Thoracic aorta (tissue), 2 donors: ENCODE measurements at places on chromosomes 13 and 19.
A peak's percentile ranks its signal among the peaks of the same experiment; 100 is the strongest.

DNA sequence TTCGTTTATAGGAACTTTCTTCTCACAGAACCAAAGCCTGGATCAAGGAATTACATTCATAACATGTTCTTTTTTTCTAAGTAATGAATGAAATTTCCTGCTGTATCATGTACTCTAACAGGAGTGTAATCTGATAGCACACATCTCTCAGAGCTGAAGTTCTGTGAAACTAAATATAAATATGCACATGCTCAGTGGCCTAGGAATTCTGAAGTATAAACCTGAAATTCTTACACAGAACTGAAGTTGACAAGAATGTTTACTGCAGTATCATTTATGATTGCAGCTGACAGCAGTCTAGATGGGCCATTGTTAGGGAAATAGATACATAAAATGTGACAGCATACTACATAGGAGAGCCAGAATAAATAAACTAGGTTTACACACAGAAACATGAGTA lies 54.5 kb downstream of the USP12 start:
- no peak for DNase-seq

- DNase-seq, result no peak
Observed at GRCh38 chr13:76724421-76724820, 161.8 kb downstream of the KCTD12 start.

GRCh38 chr13:38763446-38764381 lies 76.8 kb downstream of the FREM2 start:
- no peak for DNase-seq

DNA sequence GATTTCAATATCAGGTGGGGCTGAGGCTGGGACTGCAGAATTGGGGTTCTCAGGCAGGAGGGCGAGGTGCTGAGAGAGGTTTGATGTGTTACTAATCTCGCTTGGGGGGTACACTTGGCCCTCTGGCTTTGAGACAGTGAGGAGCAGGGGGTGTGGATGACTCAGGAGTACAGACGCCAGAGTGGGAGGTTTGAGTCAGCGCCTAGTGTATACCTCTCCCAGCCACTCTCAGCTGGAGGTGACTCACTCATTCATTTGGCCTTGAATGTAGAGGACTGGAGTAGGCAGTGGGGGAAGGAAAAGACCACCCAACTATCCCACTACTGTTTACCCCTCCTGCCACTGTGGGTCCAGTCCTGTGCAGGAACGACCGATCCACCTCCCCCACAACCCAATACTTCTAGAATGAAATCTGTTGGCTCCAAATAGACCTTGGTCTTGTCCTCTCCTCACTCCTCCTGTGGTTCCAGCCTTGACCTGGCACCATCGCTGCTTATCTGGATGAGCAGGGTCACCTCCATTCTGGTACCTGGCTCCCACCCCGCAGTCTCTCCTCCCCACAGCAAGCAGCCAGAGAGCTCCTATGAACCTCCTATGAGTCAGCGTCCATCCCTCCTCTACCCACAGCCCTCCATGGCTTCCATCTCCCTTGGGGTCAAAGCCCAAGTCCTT lies 20.1 kb upstream of the ZNRF4 start:
- DNase-seq, result no peak

- DNase-seq, result no peak
Observed at GRCh38 chr13:75410207-75410606, 71.8 kb downstream of the TBC1D4 start.

DNA sequence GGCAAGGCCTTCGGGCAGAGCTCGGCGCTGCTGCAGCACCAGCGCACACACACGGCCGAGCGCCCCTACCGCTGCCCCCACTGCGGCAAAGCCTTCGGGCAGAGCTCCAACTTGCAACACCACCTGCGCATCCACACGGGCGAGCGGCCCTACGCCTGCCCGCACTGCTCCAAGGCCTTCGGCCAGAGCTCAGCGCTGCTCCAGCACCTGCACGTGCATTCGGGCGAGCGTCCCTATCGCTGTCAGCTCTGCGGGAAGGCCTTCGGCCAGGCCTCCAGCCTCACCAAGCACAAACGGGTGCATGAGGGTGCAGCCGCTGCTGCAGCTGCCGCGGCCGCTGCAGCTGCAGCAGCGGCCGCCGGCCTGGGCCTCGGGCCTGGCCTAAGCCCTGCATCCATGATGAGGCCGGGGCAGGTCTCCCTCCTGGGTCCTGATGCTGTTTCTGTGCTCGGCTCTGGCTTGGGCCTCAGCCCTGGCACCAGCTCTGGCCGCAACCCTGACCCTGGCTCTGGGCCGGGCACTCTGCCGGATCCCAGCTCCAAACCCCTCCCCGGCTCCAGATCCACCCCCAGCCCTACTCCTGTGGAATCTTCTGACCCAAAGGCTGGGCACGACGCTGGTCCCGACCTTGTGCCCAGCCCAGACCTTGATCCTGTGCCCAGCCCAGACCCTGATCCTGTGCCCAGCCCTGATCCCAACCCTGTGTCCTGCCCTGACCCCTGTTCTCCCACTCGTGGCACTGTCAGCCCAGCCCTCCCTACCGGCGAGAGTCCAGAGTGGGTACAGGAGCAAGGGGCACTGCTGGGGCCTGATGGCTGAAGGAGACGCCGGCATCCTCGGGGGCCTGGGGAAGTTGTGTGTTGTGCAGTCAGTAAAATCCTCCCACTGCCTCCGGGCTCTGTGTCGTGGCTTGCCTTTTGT lies 2.0 kb upstream of the MCOLN1 start:
- DNase-seq, result no peak

DNA sequence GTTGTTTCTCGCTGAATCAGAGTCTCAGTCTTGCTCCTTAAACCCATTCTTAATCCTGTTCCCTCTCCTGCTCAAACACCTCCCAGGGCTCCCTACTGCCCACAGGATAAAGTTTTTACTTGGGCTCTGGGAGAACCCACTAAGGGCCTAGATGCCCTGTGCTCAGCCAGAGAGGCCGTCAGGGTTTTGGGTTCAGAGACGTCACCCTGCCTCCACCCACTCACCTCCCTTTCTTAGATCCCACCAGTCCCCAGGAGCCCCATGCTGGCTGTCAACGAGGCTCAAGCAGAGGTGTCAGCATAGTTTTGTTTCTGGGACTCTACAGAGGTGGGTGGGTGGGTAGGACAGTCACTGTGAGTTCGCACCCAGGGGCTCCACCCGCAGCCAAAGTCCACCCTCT lies 15.5 kb upstream of the CYP4F2 start:
- DNase-seq, result no peak

DNA sequence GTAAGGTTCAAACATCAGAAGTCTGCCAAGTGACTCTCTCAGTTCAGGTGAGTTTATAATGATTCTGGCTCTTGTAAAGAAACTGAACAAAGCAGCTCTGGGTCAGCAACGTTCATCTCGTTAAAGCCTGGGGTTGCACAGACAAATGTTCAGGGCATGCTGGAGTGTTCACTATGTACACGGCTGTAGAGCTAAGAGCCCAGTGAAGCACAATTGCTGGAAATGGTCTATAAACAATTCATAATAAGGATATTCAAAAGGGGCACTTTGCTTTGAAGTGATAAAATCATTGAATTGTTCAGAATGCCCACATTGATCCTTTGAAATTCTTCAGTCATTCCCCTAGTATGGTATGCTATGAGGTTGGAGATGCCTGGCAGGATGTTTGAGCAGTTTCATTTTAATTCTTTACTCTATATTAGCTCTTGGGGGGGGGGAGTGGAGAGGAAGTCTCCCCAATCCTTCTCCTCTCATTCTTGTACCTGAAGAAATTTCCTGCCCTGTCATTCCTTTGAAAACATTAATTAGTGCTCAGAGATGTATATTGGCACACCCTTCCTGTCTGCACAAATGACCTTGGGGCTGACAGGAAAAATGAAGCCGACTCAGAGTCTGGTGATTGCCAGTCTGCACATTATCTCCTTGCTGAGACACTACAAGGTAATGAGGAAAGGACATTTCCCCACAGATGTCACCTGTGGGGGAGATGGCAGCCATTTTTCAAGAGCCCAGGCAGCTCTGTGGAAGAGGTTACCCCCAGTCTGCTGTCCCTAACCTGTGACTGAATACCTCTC lies 145.5 kb downstream of the DLEU7 start:
- no peak for DNase-seq

GRCh38 chr19:47998800-47999199 lies 4.4 kb downstream of the ELSPBP1 start:
- DNase-seq, result no peak

DNA sequence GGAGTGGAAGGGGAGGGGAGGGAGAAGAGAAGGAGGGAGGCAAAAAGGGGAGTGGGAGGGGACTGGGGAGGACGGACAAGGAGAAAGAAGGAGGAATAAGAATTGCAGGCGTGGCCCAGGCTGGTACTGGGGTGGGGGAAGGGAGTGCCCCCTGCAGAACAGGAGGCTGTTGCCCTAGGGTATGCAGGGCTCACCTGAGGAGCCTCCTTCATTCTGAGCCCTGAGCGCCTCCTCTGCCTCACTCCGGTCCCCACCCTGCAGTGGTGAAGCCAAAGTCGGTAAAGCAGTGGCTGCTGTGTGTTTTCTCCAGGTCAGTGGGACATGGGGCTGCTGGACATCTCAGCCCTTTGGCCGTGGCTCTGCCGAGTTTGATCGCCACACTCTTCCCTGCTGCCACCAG lies 9.1 kb upstream of the CDC16 start:
- no peak for DNase-seq

DNA sequence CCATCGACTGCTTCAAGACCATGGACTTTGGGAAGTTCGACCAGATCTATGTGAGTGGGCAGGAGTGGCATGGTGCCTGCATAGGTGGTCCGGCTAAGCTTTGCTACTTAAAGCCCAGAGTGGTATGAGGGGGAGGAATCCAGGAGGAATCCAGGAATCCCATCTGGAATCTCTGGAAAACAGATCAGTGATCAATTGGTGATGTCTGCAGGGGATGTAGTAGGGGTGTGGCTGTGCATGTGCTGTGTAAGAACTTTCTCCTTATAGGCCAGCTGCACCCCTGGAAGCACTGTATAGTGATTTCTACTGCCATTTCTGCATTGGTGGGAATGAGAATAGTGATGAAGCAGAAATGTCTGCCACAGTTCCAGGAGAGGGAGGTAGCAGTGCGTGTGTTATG lies 23.6 kb downstream of the PNPLA6 start:
- DNase-seq, result no peak

DNA sequence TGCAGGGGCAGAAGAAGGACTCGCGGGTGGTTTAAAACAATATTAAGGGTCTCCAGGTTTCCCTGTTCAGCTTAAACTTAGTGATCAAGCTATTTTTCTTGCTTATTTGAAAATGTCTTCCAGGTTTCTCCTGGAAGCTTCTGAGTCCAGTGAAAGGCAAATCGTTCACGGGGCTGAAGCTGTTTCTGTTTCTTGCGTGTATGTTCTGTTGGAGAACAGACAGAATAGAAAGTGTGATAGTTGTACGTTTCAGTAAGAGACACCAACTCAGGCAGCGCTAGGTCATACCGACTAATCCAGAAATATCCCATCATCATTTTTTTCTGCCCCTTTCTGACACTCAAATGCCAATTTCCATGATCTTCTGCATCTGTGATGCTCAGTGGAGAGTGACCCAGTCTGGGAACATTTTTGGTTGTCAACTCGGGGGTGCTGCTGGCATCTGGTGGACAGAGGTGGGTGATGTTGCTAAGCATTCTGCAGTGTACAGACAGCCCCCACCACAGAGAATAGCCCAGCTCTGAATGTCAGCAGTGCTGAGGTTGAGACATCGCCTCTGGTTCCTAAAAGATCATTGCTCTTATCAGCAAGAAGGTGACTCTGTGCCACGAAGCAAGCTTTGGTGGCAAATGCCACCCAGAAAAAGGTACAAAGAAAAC lies 4.3 kb downstream of the KLF2 start:
- DNase-seq, result no peak

- no peak for DNase-seq
Observed at GRCh38 chr13:33109271-33109697, 93.1 kb downstream of the KL start.

DNA sequence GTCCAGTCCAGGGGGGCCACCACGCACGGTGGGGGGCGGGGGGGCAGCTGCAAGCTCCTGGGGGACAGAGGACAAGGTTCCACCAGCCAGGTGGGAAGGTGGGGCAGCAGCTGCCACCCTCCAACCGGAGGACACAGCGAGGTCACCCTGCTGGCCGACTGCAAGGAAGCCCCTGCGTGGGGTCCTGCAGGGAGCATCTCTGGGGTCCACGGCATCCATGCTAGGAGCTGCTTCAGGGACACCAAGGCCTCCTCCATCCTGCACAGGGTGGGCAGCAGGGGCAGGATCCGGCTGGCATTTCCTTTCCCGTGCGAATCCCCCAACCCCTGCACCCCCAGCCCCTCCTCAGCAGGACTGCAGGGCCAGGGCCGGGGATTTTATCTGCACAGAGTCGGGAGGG lies 8.3 kb upstream of the KLF16 start:
- DNase-seq, result no peak

- DNase-seq, result no peak
Observed at GRCh38 chr13:96650301-96650886, 343.9 kb downstream of the OXGR1 start.

- DNase-seq, result peak; percentile 93
Observed at GRCh38 chr19:58554494-58555368, at the start of gene CHMP2A. CHMP2A (minus strand) TSS chr19:58555105; CDS start chr19:58554212, 893 bp downstream.

DNA sequence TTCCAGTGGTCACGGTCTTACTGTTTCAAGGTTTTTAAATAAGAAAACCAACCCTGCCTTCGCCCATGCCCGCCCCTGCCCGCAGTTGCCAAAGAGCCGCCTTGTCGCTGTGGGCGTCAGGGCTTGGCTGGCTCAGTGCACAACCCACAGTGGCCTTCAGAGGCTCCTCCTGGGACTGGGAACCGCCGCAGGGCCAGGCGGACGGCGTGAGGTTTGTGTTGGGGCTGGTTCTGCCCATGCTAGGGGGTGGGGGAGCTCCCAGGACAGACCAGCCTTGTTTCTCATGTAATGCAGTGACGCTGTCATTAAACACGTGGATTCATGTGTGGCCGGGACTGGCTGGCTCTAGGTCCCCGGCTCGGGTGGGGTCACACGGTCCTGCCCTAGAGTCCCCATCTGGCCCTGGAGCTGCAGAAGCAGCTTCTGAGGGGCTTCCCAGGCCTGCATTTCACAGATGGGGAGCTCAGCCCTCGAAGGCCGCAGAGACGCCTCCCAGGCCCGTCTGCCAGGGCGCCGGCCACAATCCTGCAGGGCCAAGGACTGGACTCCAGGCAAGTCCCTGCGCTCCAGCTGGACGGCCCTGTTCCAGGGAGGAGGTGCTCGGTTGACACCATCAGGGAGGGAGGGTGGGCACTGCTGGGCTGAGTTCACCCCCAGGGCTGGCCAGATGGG lies 2.4 kb upstream of the TEKTIP1 start:
- no peak for DNase-seq

DNA sequence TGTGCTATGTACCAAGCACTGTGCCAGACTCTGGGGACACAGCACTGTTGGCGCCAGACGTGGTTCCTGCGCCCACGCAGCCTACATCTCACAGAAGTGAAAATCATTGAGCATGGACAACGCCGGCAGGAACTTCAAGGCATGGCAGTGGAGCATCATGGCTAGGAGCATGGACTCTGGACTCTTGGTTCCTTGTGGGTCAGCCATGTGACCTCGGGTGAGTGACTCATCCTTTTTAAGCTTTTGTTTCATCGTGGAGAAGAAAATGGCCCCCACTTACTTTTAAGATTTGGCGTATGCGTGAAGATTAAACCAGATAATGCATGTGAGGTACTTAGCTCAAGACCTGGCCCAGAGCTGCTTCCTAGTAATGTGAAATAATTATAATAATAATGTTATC lies 988.5 kb downstream of the UQCRFS1 start:
- DNase-seq, result no peak
